Tongue (tissue), 3 donors: ENCODE measurements at places on chromosomes 5 and 9.

- no peak for DNase-seq
Observed at GRCh38 chr5:57267805-57268204, 93.9 kb downstream of the GPBP1 start.

DNA sequence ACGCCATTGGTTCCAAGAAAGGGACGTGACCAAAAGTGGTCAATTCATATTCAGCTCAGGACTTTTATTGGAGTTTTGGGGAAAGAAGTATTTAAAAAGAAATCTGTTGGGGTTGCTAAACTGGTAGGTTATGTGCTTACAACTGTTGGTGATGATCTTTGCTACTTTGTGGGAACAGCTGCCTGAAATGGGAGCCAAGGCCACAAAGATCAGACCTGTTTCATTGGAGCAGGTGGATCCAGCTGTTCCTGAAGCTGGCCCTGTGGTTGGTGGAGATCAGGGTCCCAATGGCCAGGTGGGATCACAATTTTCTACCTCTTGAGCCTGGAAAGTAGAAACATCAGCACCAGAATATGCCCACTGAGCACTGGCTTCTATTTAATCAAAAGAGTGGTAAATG, 144.5 kb downstream of the PSAT1 start:
- DNase-seq, result peak; percentile 28

- no peak for DNase-seq
Observed at GRCh38 chr9:12681620-12682019, 11.6 kb upstream of the TYRP1 start.

DNA sequence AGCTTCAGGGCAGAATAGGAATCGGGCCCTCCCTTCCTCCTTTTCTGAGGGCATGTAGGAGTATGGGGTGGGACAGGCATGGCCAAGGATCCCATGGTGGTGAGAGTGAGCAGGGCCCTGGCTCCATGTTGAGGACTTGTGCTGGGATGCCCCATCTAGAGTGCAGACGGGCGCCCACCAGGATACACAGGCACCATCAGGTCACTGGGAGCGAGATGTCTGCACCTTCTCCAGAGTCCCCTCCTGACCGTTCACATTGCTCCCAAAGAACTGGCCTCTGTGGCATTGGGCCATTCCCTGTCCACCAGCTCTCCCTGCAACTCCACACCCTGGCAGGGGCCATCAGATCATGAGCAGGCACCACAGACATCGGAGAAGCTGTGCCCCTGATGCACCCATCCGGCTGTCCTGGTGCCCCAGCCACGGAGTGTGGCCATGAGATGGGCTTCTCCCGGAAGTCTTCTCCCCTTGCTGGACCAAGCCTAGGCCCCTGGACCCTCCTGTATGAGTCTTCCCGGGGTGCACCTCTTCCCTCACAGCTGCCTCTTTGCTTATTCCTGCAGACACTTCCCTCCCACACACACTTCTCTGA, 195.0 kb downstream of the IRX2 start:
- DNase-seq, result no peak

- DNase-seq, result peak; percentile 27
Observed at GRCh38 chr5:74685979-74686631, 1.1 kb downstream of the HEXB start.

GRCh38 chr5:172769616-172770373, 1.2 kb downstream of the DUSP1 start:
- peak; percentile 43 for DNase-seq

GRCh38 chr5:154086146-154086545, 47.4 kb downstream of the MFAP3 start:
- DNase-seq, result peak; percentile 37

- no peak for DNase-seq
Observed at GRCh38 chr9:72597601-72598000, 76.2 kb downstream of the TMC1 start.

DNA sequence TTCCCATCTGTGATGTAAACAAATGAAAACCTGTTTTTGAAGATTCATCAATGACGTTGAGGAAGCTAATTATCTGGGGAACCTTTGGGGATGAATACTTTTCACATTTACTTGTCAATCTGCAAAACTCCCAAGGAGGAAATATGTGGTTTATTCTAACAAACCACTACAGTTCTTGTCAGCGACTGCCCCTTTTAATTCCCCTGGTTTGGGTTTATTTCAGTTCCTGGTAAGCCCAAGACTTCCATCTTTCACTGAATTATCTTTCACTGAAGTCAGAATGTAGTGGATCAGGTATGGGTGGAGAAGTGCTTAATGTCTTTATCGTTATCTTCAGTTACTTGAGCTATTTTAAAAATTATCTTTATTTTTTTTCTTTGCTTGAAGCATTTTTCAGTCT, 40.2 kb downstream of the TLR4 start:
- DNase-seq, result no peak

DNA sequence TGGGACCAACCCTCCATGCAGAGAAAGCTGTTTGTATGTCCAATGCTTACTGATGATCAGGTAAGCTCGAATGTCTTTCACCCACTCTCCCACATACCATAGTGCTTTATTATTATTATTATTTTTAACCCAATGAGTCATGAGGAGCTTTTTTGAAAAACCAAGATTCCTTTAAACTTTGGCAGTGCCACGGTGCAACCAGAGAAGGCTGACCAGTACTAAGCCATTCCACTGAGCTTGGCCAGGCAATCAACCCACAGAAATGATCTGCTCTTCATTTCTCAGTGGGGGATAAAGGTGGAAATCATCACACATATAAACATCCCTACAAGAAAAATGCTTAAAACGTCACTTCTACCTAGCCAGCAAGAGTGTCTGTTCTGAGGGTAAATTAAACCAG, 35.5 kb downstream of the JAKMIP2 start:
- DNase-seq, result no peak
